ENCODE measurements at places on chromosomes 12 and 14. TPM values are rescaled to one million over a fixed set of nuclear protein-coding genes. Genes with fewer than 3 reads are reported as not detected.

Gene ARHGEF25
- total RNA-seq, result 25.7 TPM

Gene AMN
- 0.73 TPM for total RNA-seq

Gene PLEKHH1
- 13.2 TPM for total RNA-seq

Gene IL31
- total RNA-seq, result not detected

Gene VPS33A
- total RNA-seq, result 16.9 TPM

Gene NOS1
- total RNA-seq, result 3.8 TPM

Gene FBLN5
- 6.1 TPM for total RNA-seq

Gene HHIPL1
- total RNA-seq, result 4.3 TPM

Gene PTPN21
- total RNA-seq, result 13.2 TPM

Gene RNU4-1
- total RNA-seq, result under 0.01 TPM

Measured in cerebellum (tissue), 4 donors.